ENCODE measurements at places on chromosomes 12 and 14. TPM values are rescaled to one million over a fixed set of nuclear protein-coding genes. Genes with fewer than 3 reads are reported as not detected.

GRCh38 chr12:30613119-30613830 lies 82.4 kb downstream of the IPO8 start:
- no peak for DNase-seq

GRCh38 chr12:41683023-41683422 lies 461.7 kb downstream of the GXYLT1 start:
- no peak for DNase-seq

DNA sequence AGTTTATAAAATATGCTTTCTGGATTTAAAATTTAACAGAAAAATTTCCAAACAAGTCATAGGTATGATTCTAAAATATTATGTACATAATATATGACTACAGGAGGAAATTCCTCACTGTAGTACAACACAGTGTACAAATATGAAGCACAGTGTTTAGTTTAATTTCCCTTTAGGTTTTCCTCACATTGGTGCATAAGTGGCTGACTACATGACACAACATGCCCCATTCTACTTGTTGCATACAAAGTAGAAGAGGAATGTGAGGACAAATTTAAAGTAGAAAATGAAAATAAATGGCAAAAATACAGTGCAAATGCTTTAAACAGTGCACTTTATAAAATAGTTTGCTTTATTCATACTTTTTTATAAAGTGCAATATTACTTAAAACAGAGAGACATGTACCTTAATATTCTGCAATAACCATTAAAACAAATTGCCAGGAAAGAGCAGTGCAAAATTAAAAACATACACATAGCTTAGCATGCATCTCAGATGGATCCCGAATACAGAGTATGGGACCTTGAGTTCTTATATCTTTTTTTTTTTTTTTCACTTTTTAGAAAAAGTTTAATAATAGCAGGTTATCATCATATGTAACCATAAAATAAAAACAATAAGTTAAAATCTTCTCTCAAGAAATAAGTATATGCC lies 54.8 kb upstream of the TTC7B start:
- DNase-seq: no peak

DNA sequence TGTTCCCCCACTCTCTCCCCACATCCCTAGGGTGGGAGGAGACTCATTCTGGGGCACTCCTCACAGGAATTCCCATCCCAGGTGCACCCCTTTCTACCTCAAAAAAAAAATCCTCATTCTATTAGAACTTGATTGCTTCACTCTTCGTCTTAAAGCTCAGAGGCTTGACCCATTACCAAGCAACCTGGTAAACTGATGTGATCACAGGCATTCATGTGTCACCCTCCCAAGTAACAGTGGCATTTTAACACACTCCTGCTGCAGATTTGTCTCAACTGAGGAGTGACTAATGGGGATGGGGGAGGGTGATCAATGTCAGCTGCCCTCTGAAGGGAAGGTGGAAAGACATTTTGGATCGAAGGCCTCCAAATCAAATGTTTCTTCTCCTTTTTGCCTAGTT lies 78.1 kb upstream of the PTHLH start:
- DNase-seq: no peak

- no peak for DNase-seq
Observed at GRCh38 chr12:96132819-96133218, 61.4 kb upstream of the ELK3 start.

- DNase-seq: no peak
Observed at GRCh38 chr12:25347716-25348592, 97.2 kb upstream of the KRAS start.

- no peak for DNase-seq
Observed at GRCh38 chr12:125634813-125635212, 569.6 kb downstream of the AACS start.

DNA sequence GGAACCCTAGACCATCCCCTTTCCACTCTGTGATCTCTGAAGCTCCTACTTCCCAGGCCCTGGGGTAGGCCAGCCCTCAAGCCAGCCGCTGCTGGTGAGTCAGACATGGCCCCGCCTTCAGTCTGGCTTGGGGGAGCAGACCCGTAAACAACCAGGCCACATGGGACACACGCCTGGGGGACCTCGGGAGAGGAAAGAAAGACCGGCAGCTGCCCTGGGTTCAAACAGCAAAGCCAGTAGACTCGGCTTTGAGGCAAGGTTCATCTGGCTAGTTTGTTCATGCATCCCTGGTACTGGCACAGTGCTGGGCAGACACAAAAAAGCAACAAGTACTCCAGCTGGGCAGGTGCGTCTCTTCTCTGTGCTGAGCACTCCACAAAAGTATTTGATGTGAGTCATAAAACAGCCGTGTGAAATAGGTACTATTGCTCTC lies 101.9 kb downstream of the SETD3 start:
- DNase-seq: no peak

- no peak for DNase-seq
Observed at GRCh38 chr14:100261621-100262020, 22.7 kb downstream of the YY1 start.

DNA sequence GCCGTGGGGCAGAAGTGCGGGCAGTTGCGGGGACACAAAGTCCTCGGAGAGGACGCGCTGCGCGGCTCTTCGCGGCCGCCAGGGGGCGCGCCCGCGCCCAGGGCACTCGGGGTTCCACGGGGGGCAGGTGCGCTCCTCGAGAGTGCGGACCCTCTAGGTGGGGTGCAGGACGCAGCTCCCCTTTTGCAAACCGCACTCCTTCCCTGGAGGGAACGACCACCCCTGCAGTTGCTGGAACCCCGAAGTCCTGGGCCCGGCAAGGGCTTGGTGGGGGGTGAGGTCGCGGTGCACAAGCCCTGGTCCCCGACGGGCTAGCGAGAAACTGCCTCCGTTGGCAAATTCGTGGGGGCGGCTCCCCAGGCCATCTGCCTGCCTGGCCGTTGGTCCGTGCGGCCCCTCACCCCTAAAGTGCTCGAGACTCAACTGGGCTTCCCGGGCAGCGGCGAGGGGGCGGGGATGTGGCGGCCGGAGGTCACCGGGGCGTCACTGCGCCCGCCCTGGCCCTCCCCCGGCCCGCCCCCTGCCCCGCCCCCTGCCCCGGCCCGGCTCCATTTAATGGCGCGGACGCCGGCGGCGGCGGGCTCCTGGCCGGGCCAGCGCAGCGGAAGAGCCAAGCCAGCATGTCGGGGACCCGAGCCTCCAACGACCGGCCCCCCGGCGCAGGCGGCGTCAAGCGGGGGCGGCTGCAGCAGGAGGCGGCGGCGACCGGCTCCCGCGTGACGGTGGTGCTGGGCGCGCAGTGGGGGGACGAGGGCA lies at the start of gene ADSS1:
Gene ADSS1, plus strand, starts transcription at position 579 of the 756 bp plus-strand sequence. Its CDS starts 42 bp downstream, at position 621.
- no peak for DNase-seq

GRCh38 chr14:63371033-63371432 lies 52.3 kb upstream of the GPHB5 start:
- DNase-seq: no peak

- no peak for DNase-seq
Observed at GRCh38 chr12:41061192-41061591, 126.9 kb upstream of the PDZRN4 start.

The OR4E2 gene
- not detected for total RNA-seq

The C12orf50 gene
- not detected for total RNA-seq

The TM7SF3 gene
- total RNA-seq: 38.4 TPM

The PRB4 gene
- total RNA-seq: not detected

Measured in sigmoid colon (tissue), 7 donors.